GM12878 (cell line): ENCODE measurements at places on chromosomes 5 and 9. TPM values are rescaled to one million over a fixed set of nuclear protein-coding genes. Genes with fewer than 3 reads are reported as not detected.

DAP gene
- 130 and 137 TPM in 2 replicates for polyA plus RNA-seq

GRCh38 chr9:130182381-130182909 is 10.2 kb downstream of the NCS1 start:
- no peaks in the 10 kb centered on the region for H3K36me3 ChIP-seq
- no peaks in the 10 kb centered on the region for H3K4me1 ChIP-seq
- no peak overlapping the region for H3K4me3 ChIP-seq
- DNase-seq = no peak
- no peaks in the 10 kb centered on the region for H3K27me3 ChIP-seq
- no peak overlapping the region for H3K27ac ChIP-seq

DNA sequence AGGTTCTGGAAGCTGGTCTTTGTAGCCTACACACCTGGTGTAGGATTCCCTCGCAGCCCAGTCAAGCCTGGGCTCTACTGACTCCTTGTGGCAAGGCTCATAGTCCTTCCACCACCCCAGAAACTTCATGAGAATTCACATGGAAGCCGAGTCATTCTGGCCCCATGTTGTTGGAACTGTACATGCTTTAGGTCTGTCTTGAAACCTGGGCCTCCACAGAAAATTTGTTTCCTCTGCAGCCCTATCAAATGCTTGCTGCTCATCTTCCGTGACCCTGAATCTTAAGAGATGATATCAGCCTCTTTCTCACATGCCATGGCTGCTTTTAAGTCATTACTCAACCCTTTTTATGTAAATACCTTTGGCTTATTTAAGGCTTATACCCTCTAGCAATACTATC is 113.4 kb upstream of the GRHPR start:
- no peaks in the 10 kb centered on the region for H3K27me3 ChIP-seq
- H3K27ac ChIP-seq = peak overlapping the region; percentile 22

RELL2 gene
- 7.5 and 8.2 TPM in 2 replicates for polyA plus RNA-seq

GRCh38 chr9:31848505-31849285 is 535.7 kb upstream of the ACO1 start:
- H3K4me1 ChIP-seq = no peaks in the 10 kb centered on the region
- H3K27ac ChIP-seq = no peak overlapping the region
- DNase-seq = no peak
- no peaks in the 10 kb centered on the region for H3K27me3 ChIP-seq
- H3K4me3 ChIP-seq = no peak overlapping the region

MEIKIN gene
- not detected in 2 replicates for polyA plus RNA-seq

GHR gene
- polyA plus RNA-seq = 0.32 TPM in 1 of 2 replicates, not detected in the other

BSPRY gene
- 3.3 and 4.1 TPM in 2 replicates for polyA plus RNA-seq

- H3K4me3 ChIP-seq = peak overlapping the region; percentile 89
- peaks cover 28% of the 10 kb centered on the region for H3K4me1 ChIP-seq
- H3K27ac ChIP-seq = peak overlapping the region; percentile 68
- H3K27me3 ChIP-seq = no peaks in the 10 kb centered on the region
- peaks cover 14% of the 10 kb centered on the region for H3K36me3 ChIP-seq
These were observed 683 bp downstream of the CLPTM1L start for GRCh38 chr5:1343931-1344901.

HMGCS1 gene
- polyA plus RNA-seq = 18.2 and 26.8 TPM in 2 replicates
